Stimulated activated CD8-positive, alpha-beta memory T cell treated with anti-CD3 and anti-CD28 coated beads, Interleukin-15, amount 100 ng/mL, for 1 hour (primary cell): ENCODE measurements at places on chromosomes 13 and 19.

DNA sequence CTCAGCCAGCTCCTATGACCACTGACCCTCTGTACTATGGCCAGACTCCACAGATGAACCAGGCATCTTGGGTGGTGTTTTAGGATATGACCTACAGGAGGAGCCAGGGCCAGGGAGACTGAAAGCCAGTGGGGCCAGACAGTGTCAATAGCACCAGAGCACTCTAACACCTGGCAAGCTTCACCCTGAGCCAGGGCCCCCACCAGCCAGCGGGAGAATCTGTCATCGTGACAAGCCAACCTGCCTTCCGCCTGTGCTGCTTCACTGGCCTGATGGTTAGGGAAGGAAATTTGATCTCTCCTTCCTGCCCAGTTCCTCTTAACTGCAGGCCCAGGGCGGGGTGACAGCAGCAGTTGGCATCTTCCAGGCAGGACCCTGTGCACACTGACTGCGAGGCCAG lies 222.4 kb downstream of the UQCRFS1 start:
- DNase-seq: no peak

GRCh38 chr19:8355631-8356402 lies 8.1 kb upstream of the ANGPTL4 start:
- no peak for DNase-seq

DNA sequence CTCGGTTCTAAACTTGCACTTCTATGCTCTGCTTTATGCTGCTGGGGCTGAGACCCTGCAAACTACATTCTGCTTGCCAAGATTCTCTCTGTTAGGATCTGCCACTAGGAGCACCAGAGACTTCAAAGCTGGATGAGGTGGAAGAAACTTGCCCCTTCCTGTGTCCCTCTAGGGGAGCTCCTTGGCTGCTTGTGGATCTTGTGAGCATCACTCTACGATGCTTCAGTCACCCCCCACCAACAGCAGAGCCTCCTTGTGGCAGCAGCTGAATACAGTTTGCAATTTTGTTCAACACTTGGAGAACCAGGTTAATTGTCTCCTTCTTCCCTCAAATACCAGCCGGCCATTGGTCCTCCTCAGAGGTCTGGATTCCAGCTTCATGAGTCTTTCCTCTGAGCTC lies 310.6 kb downstream of the FGF14 start:
- DNase-seq: no peak

GRCh38 chr19:677201-677600 lies 1.0 kb downstream of the FSTL3 start:
- DNase-seq: no peak

- DNase-seq: no peak
These were observed 148.0 kb downstream of the FOXO1 start for GRCh38 chr13:40518481-40518882.

DNA sequence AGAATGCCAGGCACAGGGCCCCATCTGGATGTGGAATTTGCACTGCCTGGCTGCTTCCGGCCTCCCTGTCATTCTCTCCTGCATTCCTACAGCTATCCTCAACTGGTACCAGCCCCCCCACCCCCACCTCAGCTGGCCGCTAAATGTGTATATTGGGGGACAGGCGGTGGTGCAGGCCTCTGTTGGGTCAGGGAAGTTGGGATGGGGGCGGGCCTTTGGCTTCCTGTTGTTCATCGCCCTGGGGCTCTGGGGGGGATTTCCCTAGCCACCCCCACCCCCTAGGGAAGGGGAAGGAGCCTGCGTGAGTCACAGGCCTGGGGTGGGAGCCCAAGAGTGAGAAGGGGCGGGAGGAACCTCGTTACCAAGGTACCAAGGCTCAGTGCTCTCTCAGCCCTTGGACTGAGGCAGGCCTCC lies 10.6 kb downstream of the POU2F2 start:
- DNase-seq: peak; percentile 45

GRCh38 chr13:61415058-61415721 lies 459 bp downstream of the PCDH20 start:
- DNase-seq: no peak

GRCh38 chr13:113564331-113565023 lies 20.1 kb upstream of the TFDP1 start:
- no peak for DNase-seq

DNA sequence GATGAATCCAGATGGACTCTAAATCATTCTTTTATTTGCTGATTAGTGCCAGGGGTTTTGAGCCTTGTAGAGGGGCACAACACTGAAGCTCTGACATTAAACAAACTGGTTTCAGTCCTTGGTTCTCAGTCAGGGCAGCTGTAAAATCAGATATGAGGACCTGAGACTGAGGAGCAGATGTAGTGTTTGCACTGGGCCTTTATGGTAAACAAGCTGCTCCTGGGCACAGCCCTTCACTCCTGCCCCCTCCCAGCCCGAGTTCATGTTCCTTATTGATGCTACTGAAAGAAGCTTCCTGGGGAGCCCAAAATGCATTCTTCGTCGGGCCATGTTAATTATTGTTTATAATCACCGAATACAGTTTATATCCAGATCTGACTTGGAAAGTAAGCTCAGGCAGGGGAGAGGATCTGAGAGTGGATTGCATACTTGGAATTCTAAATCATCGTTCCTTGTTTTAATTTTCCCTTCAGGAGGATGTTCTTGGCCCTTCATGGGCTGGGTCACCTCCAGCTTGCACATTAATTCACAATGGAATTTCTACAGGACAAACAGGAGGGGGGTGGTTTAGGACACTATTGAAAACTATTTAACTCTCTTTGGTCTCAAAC lies 213.5 kb downstream of the FGF9 start:
- DNase-seq: no peak

- DNase-seq: no peak
These were observed 15.3 kb downstream of the CAPN12 start for GRCh38 chr19:38728752-38729541.
